ENCODE measurements at places on chromosomes 12 and 14.

DNA sequence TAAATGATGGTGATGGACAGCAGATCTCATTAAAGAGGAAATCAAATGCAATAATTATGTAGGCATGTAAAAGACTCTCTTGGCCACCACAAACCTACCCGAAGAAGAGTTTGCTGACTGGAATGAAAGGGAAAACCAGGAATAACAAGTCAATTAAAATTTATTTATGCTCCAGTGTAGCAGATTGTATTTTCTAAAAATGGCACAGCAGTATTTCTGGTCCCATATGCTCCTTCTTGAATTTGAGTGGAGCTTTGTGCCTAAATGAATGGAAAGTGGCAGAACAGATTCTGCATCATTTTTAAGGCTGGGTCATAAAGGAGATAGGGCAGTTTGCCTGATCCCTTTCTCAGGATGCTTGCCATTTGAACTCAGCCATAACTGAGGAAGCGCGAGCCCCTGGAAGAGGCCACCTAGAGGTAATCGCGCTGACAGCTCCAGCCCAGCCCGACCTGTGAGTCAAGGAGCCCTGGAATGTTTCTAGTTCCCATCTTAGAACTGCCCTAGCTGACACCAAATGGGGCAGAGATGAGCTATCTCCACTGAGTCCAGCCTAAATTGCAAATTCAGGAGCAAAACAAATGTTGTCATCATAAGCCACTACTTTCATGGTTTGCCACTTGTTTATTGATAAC lies 229.2 kb upstream of the TMTC1 start:
- DNase-seq: no peak

DNA sequence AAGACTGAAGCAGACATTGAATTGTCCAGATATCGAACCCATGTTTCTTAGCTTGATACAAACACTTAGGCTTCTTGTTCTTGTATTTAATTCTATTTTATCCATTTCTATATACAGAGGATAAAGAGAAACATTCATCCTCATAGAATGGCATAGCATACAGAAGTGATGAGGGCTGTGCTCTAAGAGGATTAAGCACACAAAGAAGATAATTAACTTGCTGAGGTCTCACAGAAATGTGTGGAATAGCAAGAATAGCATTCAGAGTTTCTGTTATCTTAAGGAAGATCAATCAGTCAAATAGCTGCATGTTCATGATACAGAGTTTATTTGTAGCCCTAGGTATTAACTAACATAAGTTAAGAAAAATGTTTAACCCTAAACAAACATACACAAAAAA lies 27.3 kb upstream of the STRAP start:
- DNase-seq: no peak

DNA sequence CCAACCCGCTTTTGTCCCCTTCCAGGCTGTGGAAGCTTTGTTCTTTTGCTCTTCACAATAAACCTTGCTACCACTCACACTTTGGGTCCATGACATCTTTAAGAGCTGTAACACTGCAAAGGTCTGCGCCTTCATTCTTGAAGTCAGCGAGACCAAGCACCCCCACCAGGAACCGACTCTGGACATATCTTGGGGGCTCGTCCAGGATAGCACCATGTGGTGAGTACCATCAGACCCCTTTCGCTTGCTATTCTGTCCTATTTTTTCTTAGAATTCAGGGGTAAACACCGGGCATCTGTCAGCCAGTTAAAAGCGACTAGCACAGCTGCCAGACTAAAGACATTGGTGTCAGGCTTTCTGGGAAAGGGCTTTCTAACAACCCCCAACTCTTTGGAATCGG lies 137.6 kb upstream of the PPFIA2 start:
- DNase-seq: no peak

GRCh38 chr12:43428088-43428600 lies 123.9 kb downstream of the ADAMTS20 start:
- no peak for DNase-seq
